Gastroesophageal sphincter (tissue), 4 donors: ENCODE measurements at places on chromosomes 3 and 15. TPM values are rescaled to one million over a fixed set of nuclear protein-coding genes. Genes with fewer than 3 reads are reported as not detected.

CRABP1 gene
- total RNA-seq, result 0.50 TPM

UQCRC1 gene
- 308 TPM for total RNA-seq

CCR4 gene
- not detected for total RNA-seq

CCDC39 gene
- not detected for total RNA-seq

FBXL22 gene
- total RNA-seq, result 68.9 TPM

TNFAIP8L3 gene
- total RNA-seq, result 17.1 TPM

GALNT15 gene
- total RNA-seq, result 75.4 TPM

SLC27A2 gene
- 0.13 TPM for total RNA-seq

ANKUB1 gene
- not detected for total RNA-seq

DGKG gene
- total RNA-seq, result 56.1 TPM

STRIT1 gene
- not detected for total RNA-seq

HDGFL3 gene
- total RNA-seq, result 59.0 TPM

CYP8B1 gene
- total RNA-seq, result not detected

TM4SF4 gene
- 2.2 TPM for total RNA-seq

SST gene
- total RNA-seq, result 0.81 TPM
